ENCODE measurements at places on chromosomes 5 and 9.

DNA sequence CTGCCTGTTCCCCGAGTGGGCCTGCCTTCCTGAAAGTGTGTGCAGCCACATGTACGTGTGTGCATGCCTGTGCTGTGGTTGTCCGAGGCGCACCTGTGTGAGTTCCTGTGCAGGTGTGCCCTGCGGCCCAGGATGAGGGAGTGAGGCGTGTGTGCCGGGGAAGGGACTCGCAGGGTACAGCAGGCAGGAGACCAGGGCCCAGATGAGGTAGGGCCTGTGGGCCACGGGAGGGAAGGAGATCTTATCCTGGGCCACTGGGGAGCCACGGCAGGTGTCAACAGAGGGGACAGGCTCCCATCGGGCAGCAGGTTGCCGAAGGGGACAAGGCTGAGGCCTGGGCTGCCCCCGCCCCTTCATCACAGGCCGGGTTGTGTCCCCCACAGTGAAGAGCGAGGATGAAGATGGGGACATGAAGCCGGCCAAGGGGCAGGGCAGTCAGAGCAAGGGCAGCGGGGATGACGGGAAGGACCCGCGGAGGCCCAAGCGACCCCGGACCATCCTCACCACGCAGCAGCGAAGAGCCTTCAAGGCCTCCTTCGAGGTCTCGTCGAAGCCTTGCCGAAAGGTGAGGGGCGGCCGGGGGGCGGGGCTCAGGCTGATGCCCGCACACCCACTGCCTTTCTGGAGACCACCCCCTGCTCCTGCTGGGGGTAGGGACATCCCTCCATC is 79.2 kb downstream of the LMX1B start:
- DNase-seq, result no peak

DNA sequence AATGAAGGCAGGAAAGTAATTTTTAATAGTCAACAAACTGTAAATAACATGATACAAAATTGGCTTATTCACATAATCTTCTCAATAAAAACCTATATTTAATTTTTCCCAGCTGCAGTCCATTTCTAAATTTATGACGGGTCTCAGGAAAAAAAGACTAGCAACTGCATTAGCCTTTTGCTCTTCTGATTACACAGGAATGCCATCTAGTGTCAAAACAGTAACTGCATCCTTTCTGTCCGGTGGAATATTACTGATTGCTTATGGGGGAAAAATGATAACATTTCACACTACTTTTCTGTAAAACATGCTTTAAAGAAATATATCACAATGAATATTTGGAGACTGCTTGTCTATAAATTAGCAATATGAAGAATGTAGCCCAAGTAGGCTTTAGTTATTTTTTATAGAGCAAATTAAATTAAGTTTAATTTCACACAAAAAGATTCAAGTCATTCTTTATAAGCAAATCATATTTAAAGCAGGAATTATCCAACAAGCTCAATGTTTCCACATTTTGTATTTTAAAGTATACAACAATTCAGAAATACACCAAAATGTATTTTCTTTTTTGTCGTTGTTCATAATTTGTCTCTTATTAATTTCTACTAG is 534.7 kb downstream of the CDH10 start:
- DNase-seq, result no peak

GRCh38 chr5:111932628-111933027 is 175.6 kb upstream of the NREP start:
- no peak for DNase-seq

- DNase-seq, result no peak
Measured at GRCh38 chr9:113649054-113649453, 185.5 kb downstream of the RGS3 start.

DNA sequence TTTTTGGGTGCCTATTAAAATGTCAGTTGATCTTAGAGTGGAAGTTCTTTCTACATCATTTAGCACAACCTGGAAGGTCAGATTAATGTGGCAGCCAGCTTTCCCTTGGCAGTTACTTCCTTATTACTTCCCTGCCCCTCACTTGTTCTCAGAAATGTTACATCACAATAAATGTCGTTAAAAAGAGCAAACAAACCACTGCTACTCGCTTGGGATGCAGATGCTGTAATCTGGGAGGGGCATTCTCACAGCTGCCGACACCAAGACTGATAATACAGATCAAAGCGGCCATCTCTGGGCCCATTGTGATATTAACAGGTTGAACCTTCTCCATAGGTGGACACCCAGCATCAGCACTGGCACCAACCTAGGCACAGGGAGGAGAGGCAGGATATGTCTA is 29.3 kb downstream of the PLAC8L1 start:
- no peak for DNase-seq

- no peak for DNase-seq
Measured at GRCh38 chr5:115243412-115243811, 19.3 kb downstream of the PGGT1B start.

DNA sequence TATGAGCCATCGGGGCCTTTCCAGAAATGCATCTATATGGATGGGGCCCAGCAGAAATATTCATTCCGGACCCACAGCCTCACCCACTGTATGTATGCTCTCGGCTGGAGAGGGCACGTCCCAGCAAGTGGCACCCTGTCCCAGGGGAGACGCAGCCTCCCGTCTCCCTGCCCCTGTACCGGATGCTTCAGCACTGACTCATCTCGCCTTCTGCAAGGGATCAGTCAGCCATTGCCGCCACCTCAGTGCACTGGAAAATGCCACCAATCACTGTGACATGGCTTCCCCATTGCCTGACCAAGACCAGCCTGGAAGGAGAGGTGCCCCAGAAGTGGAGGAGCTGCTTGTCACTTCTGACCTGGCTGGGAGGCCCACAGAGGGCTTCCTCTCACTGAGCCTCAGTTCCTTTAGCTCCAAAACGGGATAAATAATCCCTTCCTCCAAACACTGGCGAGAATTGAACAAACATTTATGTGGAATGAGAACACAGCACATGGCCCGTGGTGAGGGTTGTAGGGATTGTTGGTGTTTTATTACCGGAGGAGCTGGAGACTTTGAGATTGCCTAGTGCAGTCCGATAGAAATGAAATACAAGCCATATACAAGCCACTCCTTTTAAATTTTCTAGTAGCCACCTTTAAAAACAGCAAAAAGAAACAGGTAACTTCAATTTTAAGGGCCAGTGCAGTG is 43.9 kb upstream of the ORM1 start:
- DNase-seq, result no peak

DNA sequence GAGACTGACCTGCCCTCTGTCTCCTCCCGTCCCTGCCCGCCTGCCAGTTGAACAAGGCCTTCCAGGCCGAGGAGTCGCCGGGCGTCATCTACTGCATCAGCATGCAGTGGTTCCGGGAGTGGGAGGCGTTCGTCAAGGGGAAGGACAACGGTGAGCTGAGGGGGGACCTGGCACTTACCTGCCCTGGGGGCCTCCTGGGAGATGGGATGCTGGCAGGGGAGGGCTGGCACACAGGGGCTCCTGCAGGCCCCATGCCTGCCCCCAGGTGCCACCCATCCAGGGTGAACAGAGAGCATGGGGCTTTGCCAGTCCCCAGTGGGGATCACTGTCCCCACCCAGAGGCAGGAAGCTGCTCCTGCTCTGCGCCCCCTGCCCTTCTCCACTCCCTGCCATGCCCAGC is 43.0 kb downstream of the USP20 start:
- DNase-seq, result no peak

- DNase-seq, result no peak
Measured at GRCh38 chr9:107749787-107750444, 260.3 kb upstream of the KLF4 start.

- DNase-seq, result no peak
Measured at GRCh38 chr5:176731506-176732160, 78.7 kb upstream of the UNC5A start.

DNA sequence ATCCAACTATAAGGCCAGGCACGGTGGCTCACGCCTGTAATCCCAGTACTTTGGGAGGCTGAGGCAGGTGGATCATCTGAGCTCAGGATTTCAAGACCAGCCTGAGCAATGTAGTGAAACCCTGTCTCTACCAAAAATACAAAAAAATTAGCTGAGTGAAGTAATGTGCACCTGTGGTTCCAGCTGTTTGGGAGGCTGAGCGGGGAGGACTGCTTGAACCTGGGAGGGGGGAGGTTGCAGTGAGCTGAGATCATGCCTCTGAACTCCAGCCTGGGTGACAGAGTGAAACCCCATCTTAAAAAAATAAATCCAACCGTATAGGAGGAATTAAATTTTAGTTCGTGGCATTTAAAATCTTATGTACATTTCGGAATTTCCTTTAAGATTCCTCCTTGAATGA is 123.4 kb downstream of the CDC42SE2 start:
- DNase-seq, result no peak

DNA sequence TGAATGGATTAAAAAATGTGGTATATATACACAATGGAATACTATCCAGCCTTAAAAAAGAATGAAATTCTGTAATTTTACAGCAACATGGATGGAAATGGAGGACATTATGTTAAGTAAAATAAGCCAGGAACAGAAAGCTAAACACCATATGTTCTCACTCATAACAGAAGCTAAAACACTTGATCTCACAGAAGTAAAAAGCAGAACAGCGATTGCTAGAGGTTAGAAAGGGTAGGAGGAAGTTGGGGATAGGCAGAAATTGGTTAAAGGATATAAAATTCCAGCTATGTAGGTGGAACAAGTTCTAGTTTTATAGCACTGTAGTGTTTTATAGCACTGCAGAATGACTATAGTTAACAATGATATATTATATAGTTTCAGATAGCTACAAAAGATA is 15.8 kb downstream of the MARCHF3 start:
- no peak for DNase-seq

DNA sequence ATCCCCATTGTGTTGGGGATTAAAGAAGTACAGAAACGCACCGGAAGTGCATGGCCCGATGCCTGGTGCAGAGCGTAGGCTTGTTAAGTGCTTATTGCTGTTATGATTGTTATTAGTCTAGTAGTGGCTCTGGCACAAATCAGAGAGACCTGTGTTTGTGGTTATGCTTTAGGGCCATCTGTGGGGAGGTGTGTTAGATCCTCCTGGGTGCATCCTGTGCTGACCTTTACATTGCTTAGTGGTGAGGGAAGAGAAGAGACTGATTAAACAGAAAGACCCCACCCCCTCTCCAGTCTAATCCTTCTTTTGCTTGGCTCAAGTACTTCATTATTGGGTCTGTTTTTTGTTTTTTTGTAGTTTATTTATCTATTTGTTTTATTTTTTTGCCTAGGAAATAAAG is 112.7 kb upstream of the SPRY4 start:
- DNase-seq, result no peak

GRCh38 chr5:59146729-59147128 is 563.9 kb downstream of the RAB3C start:
- no peak for DNase-seq

GRCh38 chr5:177966009-177966838 is 29.8 kb downstream of the PROP1 start:
- no peak for DNase-seq

DNA sequence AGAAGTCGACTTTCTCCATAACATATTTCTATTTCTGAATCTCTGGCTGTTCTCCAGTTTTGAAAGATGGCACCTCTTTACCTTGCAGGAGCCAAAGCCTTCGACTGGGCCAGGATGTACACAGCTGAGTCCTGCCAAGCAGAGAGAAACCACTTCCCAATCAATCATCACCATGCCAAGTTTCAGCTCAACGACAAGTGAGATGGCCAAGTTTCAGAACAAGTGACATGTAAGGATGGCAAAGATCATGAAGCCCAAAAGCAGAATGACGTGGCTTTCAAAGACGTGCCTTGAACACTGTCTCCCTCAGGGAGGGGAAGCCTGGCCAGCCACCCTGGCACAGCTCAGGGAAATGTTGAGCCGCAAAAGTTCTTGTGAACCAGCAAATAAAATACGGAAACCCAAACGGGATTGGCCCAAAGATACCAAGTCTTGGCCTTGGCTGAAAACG is 17.7 kb downstream of the STK10 start:
- no peak for DNase-seq

DNA sequence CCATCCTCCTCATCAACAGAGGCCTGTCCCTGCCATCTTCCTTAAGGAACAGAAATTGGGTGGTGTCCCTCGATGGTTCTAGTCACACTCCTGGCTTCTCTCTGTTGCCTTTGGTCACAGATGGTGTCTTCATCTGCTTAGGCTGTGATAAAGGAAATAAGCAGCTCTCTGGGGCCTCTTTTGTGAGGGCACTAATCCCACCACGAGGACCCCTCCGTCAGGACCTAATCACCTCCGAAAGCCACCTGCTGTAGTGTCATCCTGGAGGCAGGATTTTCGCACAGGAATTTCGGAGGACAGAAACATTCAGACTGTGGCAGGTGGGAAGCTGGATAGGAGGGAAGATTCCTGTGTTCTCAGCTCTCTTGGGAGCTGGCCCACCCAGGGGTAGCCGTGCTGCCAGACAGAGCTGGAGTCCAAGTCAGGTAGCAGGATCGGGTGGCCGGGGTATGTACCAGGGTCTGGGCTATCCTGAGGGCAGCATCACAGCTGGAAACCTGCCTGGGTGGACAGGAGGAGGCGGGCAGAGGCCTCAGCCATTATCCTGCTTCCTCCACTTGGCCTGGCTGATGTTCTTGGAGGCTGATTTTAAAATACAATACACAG is 59.5 kb downstream of the ANKRD33B start:
- DNase-seq, result no peak

DNA sequence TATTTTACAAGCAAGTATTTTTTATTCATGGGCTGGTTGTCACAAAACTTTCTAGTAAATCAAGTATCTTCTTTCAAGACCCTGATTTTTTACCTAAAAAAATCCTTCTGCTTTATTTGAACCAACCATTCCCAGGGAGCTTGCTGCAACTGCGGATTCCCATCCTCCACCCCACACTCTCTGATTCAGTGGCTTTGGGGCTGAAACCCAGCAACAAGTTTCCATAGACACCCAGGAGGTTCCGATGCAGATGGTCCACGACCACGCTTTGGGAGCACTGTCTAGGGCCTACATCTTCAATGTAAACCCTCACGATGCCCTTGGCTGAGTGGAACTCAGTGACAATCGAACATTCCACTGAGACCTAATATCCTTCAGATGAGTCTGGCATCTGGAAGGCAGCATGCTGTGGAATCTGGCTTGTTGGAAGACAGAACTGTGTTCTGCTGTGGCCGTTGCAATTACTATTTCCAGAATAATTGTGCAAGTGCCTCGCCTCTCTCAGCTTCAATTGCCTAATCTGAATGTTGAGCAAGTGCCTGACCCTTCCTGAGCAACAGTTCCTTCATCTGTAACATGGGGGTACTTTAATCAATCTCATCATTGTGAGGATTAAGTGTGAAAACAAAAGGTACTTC is 105.1 kb downstream of the INSYN2B start:
- no peak for DNase-seq

GRCh38 chr9:133188006-133188842 is 20.8 kb downstream of the OBP2B start:
- no peak for DNase-seq

DNA sequence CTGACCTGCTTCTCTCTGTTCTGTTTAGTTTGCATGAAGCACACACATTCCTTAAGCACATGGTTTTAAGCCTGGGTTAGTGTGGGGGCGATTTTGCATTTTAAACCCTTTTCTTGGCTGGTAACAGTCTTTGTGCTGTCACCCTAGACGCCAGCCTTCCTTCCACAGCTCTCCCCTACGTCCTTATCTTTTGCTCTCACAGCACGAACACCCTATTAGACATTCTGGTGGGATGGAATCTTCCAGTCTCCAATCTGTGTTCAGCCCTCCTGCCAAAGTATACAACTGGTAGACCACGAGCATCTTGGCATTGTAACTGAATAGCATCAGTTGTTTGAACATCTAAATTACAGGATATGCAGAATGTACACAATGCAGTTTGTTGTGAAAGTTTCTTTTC is 316.9 kb upstream of the IRX2 start:
- DNase-seq, result no peak
